ENCODE measurements at places on chromosomes 7 and 10.

DNA sequence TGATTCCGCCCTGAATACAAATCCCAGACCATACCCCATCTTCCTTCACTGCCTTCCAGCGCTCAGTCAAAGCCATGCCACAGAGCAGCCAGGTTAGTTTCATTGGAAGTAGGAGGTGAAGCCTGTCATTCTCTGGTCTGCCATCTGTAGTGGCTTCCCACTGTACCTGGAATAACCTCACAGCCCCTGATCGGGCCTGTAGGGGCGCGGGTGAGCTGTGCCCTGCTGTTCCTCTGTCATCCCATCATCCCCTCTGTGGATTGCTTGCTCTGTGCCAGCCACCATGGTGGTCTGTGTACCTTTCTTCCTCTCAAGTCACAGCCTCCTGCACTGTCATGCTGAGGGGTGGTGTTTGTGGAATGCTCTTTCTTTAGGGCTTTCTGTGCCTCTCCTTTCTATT is 155.1 kb downstream of the ZNF22 start:
- no peak for DNase-seq

GRCh38 chr10:126924915-126925300 is 19.7 kb downstream of the DOCK1 start:
- DNase-seq, result no peak

- no peak for DNase-seq
These were observed 662.0 kb upstream of the FOXK1 start for GRCh38 chr7:4020086-4020485.

GRCh38 chr10:124565565-124566221 is 104.1 kb downstream of the LHPP start:
- DNase-seq, result no peak

DNA sequence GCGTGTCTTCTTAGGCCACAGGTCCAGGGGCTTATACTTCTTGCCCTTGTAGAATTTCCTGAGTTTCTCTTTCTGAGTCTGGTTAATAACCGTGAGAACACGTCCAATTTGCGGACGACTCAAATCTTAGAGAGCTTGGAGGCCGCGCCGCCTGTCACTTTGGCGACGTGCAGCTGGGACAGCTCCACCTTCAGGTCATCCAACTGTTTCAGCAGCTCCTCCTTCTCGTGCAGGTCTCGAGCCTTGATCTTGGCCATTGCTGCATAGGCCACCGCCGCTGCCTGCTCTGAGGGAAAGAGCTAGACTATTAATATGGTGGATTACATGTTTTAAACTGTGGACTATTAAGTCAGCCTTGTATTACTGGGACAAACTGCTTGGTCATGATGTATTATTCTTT is 26.9 kb downstream of the EVX1 start:
- no peak for DNase-seq

- DNase-seq, result no peak
These were observed 19.4 kb downstream of the NRAP start for GRCh38 chr10:113644185-113645120.

- no peak for DNase-seq
These were observed 39.4 kb upstream of the SLC25A13 start for GRCh38 chr7:96361116-96361857.

- DNase-seq, result no peak
These were observed 40.0 kb downstream of the HK1 start for GRCh38 chr10:69318106-69318866.

DNA sequence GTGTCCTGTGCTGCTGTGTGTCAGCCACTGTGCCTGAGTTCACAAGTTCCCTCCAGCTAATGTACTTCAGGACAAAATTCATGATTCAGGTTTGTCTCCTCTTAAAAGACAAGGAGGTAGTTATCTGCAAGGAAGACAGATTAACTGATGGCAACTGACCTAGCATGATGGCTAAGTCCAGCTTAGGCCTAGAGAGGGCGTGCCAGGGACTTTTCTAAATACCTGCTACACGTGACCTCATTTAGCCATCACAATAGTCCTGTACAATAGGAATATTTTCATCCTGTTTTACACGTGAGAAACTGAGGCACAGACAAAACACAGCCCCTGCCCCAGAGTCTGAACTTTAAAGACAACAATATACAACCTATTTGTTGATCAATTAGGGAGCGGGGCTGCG is 275.7 kb downstream of the XPNPEP1 start:
- DNase-seq, result no peak

DNA sequence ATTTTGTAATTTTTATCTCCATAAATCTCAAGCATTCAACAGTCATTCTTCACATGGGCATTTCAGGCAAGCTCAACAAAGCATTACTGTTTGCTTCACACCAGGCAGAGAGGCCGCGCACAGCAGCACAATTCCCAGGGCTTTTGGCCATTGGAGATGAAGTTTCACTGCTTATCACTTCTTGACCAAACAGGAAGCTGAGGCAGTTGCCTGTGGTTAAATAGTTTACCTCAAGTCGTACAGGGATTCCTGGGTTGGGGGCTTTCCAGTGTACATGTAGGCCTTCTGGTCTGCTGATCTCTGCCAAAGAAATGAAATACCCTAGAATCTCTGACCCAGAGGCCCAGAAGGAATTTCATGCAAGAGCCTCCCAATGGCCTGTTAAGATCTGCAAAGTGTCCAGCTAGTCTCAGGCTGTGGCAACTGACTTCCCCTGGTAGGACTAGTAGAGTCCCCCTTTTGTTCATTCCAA is 11.2 kb upstream of the PRDX3 start:
- no peak for DNase-seq
